ENCODE measurements at places on chromosomes 13 and 19.

GRCh38 chr13:77358001-77358400 is 31.1 kb upstream of the MYCBP2 start:
- DNase-seq = no peak

- no peak for DNase-seq
Observed at GRCh38 chr19:27672309-27673047, 1540.5 kb downstream of the UQCRFS1 start.

DNA sequence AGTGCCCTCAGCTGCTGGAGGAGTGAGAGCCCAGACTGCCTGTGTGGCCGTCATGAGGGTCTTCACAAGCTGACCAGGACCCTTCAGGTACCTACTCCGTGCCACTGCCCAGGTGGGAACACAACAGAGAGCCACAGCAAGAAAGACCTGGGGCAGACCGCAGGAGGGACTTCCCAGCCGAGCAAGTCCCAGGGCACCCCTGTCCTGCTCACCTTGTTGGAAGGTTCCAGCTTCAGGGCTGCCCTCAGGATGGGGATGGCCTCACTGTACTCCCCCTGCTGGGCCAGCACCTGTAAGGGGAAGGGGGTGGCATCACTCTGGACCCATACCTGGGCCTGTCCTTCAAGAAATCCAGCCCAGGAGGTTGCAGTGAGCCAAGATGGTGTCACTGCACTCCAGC is 10.3 kb downstream of the FKBP8 start:
- no peak for DNase-seq

GRCh38 chr19:2641332-2641698 is 61.2 kb downstream of the GNG7 start:
- DNase-seq = no peak

GRCh38 chr19:3178377-3178972 is at the start of gene S1PR4:
Gene S1PR4, plus strand, starts transcription at chr19:3178769. Its CDS starts 24 bp downstream, at chr19:3178793.
- DNase-seq = peak; percentile 50

DNA sequence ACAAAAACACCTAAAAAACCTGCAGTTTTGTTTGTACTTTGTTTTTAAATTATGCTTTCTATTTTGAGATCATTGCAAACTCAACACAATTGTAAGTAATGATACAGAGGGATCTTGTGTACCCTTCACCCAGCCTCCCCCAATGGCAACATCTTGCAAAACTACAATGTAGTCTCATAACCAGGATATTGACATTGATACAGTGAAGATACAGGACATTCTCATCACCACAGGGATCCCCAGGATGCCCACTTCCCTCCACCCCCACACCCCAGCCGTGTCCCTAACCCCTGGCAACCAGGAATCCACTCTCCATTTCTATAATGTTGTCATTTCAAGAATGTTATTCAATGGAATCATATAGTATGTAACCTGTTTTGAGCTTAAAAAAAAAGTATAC is 10.3 kb upstream of the C5AR2 start:
- no peak for DNase-seq

GRCh38 chr13:91185294-91185863 is 162.1 kb upstream of the MIR17HG start:
- DNase-seq = no peak

DNA sequence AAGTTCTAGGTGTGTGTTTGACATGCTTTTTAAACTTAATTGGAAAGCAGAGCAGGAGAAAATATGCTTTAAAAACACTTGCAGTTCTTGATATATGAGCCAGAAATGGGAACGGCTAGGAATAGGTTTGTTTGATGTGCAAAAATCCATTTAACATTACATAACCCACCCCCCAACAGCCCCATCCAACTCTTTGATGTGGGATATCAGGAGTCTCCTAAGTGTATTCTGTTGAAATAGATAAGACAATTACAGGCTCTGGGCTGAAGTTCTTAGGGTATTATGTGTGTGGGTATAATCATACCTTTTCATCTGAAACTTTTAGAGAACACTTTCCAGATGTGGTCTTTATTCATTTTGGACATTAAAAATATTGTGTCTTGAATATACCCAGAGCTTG is 240.4 kb upstream of the CSNK1A1L start:
- no peak for DNase-seq

GRCh38 chr19:10143681-10144080 is 24.0 kb upstream of the EIF3G start:
- no peak for DNase-seq

GRCh38 chr13:102003848-102004570 is 397.8 kb downstream of the FGF14 start:
- DNase-seq = no peak

DNA sequence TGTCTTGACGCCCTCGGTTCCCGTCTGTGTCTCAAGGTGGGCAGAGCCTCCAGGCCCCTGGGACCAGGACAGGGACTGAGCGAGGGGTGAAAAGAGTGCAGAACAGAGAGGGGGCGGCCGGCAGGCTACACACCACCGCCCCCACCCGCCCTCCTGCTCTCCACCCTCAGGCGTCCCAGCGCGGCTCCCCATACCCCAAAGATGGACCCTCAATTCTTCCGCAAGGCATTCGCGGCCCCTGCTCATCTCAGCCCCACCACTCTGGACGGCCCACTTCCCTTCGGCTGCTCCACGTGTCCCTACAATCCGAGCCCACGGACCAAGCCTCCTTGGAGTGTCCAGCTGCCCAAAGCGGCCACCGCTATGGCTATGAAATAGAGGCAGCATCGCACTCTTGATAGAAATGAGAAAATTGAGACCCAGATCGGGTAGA is 1.8 kb downstream of the KLF16 start:
- no peak for DNase-seq

DNA sequence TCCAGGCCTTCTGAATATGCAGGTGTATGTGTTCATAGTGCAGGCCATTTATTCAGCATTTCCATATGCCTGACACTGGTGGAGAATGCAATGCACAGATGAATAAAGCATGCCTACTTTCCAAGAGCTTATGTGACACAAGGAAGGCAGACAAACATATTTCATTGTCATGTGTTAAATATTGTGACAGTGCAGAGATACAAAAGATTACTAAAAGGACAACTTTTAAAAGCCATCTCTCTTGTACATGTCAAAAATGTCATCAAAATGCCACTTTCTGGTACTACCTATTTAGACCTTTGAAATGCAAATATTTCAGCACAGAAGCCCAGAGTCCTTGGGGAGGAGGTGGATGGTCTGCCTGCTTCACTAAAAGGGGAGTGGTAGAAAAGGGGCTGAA is 254.5 kb downstream of the FGF14 start:
- no peak for DNase-seq

GRCh38 chr13:35675651-35676050 is 199.2 kb upstream of the MAB21L1 start:
- no peak for DNase-seq

GRCh38 chr19:41548954-41549688 is 26.8 kb upstream of the CEACAM21 start:
- peak; percentile 44 for DNase-seq

DNA sequence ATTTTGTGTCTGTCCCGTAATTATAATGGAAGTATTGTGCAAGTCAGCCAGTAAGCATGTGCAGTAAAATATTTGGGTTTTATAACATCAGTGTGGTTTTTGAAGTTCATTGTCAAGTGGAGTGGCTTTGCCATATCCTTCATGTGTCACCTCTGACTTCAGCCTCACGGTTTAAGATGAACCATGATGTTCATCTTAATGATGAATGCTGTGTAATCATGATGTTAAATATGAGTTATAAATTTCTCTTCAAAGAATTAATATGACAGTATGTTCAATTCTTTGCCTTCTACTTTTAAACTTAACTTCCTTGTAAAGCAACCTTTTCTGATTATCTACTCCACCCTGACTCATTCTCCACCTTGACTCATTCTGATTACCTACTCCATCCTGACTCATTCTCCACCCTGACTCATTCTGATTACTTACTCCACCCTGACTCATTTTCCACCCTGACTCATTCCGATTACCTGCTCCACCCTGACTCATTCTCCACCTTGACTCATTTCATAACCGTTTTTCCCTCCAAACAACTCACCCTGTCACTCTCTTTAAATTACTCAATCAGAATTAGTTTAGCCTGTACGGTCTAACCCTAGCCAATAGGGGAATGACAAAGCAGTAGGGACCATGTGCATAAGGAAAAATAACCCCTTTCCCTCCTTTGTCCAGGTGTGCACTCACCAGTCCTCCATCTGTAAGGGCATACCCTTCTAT is 50.3 kb upstream of the ANKRD10 start:
- no peak for DNase-seq

GRCh38 chr13:81498969-81499368 is 1158.0 kb upstream of the SPRY2 start:
- DNase-seq = no peak

DNA sequence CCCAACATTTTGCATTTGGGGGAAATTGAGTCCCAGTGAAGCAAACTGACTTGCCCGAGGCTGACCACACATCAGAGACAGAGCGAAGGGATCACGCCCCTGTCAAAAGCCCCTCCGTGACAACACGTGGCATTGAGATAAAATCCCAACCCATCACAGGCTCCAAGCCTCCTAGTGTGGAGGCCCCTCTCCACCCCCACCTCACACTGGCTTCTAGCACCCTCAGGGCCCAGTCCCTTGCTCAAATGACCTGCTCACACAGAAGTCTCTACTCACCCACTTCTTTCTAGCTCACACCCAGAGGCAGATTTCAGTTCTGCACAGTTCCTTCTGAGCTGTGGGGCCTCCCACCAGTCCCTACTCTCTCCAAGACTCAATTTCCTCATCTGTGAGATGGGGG is 10.3 kb downstream of the HPN start:
- no peak for DNase-seq

GRCh38 chr13:20401931-20402856 is 123.5 kb downstream of the CRYL1 start:
- no peak for DNase-seq

DNA sequence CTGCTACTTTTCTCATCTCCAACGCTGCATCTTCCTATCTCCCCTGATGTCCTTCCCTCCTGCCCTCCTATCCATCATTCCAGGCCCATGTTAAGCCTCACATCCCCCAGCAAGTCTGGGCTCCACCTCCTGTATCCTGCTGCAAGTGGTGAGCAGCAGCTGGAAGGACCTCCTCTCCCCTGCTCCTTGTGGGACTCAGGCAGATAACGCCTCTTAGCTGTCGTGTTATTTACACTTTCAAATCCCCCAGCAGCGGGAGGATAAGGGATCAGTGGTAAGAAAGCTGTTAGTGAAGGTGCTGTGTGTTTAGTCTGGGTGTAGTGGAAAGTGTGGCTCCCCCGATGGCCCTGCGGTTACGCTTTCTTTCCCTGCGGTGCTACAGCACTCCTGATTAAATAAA is 211.9 kb downstream of the ZNF536 start:
- no peak for DNase-seq

- no peak for DNase-seq
Observed at GRCh38 chr19:2512523-2513431, 36.9 kb downstream of the GADD45B start.

DNA sequence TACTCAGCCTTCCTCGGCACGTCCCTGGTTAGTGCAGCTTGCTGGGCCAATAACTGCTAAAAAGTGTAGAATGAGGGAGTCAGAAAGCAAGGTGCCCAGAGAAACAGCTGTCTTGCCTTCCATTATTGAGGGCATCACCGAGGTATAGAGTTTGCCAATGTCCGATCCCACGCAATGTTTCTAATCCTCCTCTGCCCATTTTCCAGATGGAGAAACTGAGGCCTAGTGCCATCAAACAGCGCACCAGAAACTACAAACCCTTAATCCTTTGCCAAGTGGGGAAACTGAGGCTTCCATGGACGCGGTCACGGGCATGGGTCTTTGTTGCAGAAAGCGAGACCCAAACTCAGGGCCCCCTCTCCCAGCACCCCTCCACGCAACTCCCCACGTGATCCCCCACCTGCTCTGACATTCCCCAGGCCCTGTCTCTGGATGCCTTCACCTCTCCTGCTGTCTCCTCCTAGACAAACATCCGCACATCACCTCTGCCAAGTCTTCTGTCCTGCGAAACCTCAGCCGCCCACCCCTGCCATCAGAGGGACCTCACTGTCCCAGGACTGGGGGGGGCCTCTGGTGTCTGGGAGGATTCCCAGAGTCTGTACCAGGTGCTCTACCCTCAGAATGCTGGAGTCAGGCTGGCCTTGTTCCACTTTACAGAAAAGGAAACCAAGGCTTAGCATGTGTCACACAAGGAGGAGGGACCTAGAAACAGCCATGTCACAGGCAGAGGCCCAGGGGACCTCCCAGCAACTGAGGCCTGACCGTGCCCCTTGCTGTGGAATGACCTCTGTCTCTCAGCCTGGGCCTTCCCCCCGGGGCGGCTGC is 930 bp upstream of the PDE4C start:
- no peak for DNase-seq

DNA sequence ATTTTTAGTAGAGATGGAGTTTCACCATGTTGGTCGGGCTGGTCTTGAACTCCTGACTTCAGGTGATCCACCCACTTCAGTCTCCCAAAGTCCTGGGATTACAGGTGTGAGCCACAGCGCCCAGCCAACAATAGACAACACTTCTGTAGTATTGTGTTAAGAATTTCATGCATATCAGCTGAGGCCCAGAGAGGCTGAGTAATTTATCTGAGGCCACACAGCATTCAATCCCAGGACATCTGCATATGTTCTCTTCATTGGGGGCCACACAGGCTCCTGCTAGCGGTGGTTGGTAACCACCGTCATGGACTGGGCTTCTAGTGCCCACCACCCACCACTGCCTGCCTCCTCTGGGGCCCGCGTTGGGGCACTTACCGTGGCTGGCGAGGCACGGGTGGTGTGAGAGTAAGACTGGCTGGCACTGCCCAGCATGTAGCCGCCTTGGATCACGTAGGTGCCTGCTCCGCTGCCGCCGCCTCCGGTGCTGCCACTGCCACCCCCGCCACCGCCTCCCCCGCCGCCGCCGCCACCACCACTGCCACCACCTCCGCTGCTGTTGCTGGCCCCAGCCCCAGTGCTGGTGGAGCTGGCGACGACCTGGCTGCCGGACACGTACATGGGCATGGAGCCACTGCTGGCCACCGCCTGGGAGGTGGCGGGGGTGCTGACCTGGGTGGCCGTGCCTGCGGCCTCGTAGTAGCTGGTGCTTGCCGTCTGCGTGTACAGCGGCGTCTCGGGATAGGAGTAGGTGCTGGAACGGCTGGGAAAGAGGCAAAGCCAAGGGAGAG is 20.3 kb downstream of the DCAF15 start:
- DNase-seq = no peak

DNA sequence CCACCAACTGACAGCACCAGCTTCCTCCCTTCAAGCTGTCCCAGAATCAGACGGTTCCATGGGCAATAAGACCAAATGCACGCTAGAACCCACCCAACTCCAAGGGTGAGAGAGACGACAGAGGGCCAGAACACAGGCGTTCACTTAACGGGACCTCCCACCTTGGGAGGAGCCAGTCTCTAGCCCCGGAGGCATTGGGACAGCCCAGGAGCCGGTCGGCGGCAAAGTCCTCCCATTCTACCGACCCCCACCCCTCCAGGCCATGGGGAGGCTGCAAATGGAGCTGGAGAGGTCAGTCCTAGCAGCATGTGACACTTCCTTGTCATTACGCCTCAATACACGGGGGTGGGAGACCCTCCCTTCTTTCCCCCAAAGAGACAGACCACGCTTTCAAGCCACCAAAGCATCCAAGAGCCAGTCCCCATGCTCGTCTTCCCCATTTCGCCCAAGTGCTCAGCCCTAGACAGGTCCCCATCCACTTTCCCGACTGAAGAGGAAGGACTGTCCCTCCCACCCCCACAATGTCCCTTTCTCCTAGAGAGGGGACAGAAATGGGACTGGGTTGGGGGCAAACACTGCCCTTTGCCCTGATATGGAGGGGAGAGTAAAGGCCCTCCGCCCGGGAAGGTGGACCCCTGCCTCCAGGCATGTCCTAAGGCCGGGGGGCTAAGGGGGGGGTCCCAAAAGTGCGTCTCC is 964 bp downstream of the KHSRP start:
- no peak for DNase-seq
